ENCODE measurements at places on chromosomes 16 and 17. TPM values are rescaled to one million over a fixed set of nuclear protein-coding genes. Genes with fewer than 3 reads are reported as not detected.

Gene PDILT
- total RNA-seq, result not detected

Gene TNK1
- 9.8 TPM for total RNA-seq

Gene CYBA
- 86.3 TPM for total RNA-seq

Gene NPIPA2
- 1.2 TPM for total RNA-seq

Gene PAGR1
- 70.7 TPM for total RNA-seq

Gene HNF1B
- total RNA-seq, result not detected

Gene CA10
- not detected for total RNA-seq

Gene CES4A
- total RNA-seq, result 24.7 TPM

Gene SHISA9
- total RNA-seq, result 3.3 TPM

Gene KRTAP1-4
- total RNA-seq, result not detected

Gene SDR42E1
- 0.22 TPM for total RNA-seq

Gene EVPL
- total RNA-seq, result not detected

Gene CNGB1
- not detected for total RNA-seq

Gene TPSAB1
- total RNA-seq, result 13.8 TPM

Gene KRT28
- not detected for total RNA-seq

Gene CTRB1
- total RNA-seq, result 1.0 TPM

Gene VWA3A
- 2.0 TPM for total RNA-seq

Gene TPSD1
- 6.3 TPM for total RNA-seq

Gene SYNGR3
- total RNA-seq, result not detected

Gene SCPEP1
- 70.6 TPM for total RNA-seq

Gene HSD17B2
- not detected for total RNA-seq

Gene KRTAP1-1
- not detected for total RNA-seq

Gene TNRC6C
- 43.5 TPM for total RNA-seq

Gene EXOC3L1
- 2.1 TPM for total RNA-seq

Gene RAB37
- 0.87 TPM for total RNA-seq

Gene KCTD19
- 0.20 TPM for total RNA-seq

Gene LYRM1
- 30.6 TPM for total RNA-seq

Gene NEUROD2
- total RNA-seq, result not detected

Gene CTF1
- total RNA-seq, result 2.2 TPM

Gene TNFRSF13B
- not detected for total RNA-seq
